Stimulated activated CD4-positive, alpha-beta T cell treated with anti-CD3 and anti-CD28 coated beads, TNF-alpha, amount 100 ng/mL, for 1 hour (primary cell): ENCODE measurements at places on chromosomes 6 and 20.

GRCh38 chr6:63936399-63936798, 300.8 kb downstream of the PHF3 start:
- no peak for DNase-seq

- no peak for DNase-seq
Measured at GRCh38 chr6:157757430-157758403, 65.3 kb upstream of the SNX9 start.

DNA sequence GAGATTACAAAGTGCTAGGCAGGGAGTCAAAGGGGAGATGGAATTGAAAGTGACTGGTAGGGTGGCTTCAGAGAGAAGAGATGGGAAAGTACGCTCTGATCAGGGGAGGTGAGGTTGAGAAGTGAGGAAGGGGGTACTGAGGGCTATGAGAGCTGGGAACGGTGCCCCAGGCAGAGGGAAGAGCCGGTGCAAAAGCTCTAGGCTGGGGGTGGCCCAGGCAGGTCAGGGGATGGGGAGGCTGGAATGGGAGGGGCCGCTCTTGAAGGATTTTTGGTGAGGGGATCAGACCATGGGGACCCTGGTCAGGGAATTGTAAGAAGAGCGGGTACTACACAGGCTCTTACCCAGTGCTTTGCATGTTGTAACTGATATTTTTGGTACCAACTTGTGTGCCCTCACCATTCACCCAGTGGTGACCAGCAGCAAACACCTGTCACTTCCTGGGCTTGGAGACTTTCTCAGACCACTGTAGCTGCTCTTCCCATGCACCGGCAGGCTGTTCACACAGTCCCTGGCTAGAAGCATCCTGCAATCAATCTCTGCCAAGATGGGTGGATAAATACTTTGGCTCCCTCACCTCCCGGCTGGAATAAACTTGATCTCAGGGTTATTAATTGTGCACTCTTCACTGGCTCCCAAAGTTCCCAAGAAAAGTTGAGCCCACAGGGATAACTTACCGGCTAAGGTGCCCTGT, 24.0 kb downstream of the PCK1 start:
- DNase-seq: no peak

GRCh38 chr6:95501032-95501904, 76.1 kb upstream of the MANEA start:
- DNase-seq: no peak

DNA sequence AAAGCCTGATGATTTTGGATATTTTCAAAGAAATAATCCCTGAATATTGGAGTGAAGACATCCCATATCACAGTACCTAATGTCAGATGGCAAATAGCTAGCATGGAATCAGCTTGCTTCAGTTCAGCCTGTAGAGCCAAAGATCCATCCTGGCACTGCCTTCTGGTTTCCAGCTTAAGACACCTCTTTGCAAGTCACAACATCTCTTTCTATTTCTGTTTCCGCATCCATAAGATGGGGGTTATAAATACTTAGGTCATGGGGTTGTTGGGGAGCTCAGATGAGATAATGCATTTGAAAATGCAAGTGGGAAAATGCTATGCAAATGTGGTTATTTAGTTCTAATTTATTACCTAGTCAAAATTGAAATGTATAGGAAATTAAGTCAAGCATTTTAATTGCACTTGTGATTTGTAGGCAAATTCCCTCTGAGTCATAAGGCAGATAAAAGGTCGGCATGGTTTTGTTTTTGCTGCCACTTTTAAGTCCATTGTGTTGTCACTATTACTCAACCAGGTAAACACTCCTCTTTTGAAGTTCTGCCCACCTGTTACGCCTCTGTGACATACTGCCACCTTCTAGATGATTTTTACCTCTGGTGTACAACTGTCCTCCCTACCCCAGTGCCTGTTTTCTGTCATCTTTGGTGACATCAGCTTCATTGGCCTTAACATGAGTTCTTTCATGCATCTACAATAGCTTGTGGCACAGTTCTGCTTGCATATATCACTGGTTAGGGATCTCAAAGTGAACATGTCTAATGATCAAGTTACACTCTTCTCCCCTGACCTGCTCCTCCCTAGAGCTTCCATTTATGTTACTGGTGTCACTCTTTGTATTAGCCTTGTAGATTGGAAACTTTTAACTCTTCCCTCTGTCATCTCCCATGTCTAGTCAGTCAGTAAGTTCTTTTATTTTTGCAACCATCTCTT, 96.6 kb downstream of the CDKAL1 start:
- DNase-seq: no peak

DNA sequence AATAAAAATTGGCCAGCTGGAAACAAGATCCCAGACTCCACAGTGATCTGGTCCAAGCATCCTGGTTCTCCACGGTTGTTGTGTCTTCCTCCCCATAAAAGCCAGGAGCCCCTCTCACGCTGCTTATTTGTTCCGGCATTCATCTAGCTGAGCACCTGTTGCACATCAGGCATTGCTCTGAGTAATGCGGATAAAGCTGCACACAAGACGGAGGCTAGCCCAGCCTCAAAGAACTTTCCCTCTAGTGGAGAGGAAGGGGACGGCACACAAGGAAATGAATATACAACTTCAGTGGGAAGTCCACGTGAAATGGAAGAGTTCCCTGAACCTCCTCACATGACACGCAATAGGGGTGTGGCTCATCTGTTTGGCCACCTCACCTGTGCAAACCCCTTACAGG, 30.3 kb upstream of the NXT1 start:
- DNase-seq: no peak

DNA sequence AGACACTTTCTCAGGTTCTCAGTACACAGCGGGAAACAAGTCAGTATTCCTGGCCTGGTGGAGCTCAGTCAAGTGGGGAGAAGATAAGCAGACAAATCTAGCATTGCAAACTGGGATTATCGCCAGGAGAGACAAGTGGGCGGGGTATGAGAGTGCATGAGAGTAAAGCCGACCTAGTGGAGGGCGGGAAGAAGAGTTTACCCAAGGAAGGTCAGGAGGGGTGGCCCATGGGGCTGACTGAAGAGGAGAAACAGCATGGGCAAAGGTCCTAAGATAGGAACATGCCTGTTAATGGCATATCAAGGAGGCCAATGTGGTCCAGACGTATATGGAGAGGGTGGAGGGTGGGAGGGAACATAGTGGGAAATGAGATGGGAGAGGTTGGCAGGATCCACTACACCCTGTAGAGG, 12.4 kb upstream of the CSNK2A1 start:
- no peak for DNase-seq

DNA sequence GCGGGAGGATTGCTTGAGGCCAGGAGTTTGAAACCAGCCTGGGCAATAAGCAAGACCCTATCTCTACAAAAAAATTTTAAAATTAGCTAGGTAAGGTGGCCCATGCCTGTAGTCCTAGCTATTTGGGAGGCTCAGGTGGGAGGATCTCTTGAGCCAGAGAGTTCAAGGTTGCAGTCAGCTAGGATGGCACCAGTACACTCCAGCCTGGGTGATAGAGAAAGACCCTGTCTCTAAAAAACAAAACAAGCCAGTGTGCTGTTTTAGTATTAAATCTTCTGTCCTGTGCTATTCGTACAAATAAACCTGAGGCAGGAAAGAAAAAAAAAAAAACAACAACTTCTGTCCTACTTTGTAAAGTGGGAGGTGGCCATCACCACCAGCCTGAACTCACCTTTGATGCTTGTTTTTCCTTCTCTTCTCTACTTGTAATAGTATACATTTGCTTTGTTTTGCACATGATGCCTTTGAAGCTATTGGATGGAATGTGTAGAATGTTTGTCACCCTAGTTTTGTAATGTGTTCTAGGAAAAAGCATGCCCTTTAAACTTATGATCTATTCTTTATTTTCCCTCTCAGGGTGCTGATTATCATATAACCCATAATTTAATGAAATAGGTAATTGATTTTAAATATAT, 102.5 kb downstream of the CRYBG1 start:
- DNase-seq: no peak

DNA sequence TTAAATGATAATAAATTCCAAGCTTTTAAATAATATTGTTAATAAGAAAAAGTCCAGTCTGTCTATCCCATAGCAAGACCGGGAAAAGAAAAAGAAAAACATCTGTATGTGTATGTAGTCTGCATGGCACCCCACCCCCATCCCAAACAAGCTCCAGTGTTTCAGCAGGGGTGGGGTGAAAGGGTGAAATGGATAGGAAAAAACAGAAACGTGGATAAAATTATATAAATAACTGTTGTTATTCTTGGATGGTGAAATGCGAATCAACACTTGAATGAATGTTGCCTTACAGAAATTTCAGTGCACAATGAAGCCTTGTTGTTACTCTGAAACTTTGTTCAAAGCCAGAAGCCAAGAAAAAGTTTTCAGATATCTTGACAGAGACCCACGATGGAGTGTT, 31.4 kb downstream of the HAO1 start:
- DNase-seq: no peak

- DNase-seq: no peak
Measured at GRCh38 chr6:4981761-4982160, 22.1 kb downstream of the RPP40 start.

GRCh38 chr6:94835264-94835663, 742.1 kb upstream of the MANEA start:
- DNase-seq: no peak

DNA sequence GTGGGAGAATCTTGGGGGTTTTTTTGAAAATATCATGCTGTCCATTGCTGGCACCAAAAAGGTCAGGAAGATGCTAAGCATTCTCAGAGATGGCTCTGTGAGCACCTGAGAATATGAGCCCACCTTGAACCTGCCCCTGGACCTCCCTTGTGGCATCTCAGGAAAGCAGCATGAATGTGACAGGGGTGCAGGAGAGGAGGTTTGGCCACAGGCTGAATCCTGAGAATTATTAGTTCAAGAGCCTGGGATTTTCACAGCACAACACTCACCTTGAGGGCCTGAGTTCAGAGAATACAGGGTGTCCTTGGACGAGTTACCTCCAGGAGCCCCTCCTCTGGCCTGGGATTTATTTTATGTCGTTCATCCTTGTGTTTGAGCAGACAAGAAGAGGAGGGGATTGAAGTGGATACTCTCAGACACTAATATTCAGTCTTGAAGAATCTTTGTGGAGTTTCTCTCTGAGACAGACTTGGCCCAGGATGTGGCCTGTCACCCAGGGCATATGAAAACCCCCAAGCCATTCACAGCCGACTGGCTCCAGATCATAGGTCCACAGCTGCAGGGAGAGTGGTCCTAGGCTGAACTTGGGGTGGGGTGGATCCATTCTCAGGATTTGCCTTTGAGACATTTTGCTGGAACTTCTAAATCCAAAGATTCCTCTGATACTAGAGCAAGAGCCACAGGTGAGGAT, 390.8 kb downstream of the RNGTT start:
- no peak for DNase-seq

DNA sequence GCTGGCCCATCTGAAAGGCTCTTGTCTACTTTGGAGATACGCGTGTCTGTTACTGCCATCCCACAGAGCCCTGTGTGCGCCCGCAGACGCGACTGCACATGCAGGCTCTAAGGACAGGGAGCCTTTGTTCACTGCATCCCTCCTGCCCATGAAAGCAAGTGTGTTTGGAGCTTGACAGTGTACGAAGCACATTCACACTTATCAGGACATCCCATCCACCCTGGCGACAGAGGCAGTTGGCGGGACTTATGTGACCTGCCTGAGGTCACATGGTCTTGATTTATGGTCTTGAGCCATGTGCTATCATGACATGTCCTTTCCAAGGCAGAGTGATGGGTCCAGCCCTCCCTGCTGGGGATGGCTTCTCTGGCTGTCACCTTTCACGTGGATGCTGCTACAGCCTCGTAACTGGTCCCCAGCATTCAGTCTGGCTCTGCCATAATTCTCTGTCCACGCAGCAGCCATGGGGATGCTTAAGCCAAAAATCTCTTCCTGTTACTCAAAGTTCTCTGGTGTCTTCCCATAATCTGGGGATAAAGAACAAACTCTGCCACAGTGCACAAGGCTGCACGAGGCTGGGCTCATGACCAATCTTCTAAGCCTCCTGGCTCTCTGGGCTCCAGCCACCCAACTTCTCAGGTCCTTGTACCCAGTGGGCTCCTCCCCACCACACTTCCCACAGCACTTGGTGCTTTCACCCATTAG, 36.3 kb upstream of the FAM83D start:
- no peak for DNase-seq

DNA sequence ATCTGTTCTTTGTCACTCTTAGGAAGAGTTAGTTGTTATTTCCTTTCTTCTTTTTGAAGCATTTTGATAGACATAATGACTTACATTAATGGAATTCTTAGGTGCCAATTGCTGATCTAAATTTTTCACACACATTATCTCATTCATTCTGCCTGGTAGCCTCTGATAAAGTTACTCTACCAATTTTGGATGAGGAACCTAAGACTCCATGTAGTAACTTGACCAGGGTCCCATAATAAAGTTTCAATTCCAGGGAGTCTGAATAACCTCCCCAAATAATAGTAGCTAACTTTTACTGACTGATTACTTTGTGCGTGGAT, 73.2 kb upstream of the CITED2 start:
- DNase-seq: no peak

GRCh38 chr6:103105686-103106085, 1712.2 kb downstream of the GRIK2 start:
- no peak for DNase-seq

GRCh38 chr6:122609881-122610689, at the start of gene PKIB:
Gene PKIB, plus strand, starts transcription at chr6:122610405. Its CDS starts 107,390 bp downstream, at chr6:122717795.
- DNase-seq: no peak

- no peak for DNase-seq
Measured at GRCh38 chr20:59586613-59587012, 17.7 kb upstream of the PHACTR3 start.

- no peak for DNase-seq
Measured at GRCh38 chr6:79240509-79240908, 6.0 kb upstream of the HMGN3 start.

DNA sequence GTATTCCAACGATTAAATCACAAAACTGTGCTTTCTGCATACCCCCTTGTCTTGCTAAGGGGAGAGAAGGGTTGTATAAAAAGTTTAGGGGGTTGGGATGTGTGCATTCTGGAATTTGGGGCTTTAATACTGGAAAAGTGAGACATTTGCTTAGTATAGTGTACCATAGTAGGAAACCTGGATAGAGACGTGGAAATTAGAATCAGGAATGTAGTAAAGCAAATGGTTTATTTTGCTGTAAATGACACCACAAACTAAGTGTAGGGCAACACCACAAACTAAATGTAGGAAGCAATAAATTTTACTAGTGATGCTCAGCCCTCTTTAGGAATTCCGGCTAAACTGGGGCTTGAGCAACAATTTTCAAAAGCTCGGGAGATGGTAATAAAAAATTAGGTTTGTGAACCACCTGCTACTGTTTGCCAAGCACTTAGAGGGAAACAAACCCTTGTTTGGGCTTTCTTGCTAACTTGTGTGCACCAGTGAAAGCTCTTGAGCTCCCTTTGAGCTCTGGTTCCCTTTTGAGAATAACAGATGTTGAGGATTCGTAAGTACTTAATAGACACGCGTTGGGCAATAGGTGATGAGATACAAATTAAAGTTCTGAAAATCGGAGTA, 13.8 kb downstream of the BRD2 start:
- DNase-seq: no peak

GRCh38 chr6:81985191-81985590, 232.7 kb upstream of the TENT5A start:
- no peak for DNase-seq
